ENCODE measurements at places on chromosomes 7 and 10.

DNA sequence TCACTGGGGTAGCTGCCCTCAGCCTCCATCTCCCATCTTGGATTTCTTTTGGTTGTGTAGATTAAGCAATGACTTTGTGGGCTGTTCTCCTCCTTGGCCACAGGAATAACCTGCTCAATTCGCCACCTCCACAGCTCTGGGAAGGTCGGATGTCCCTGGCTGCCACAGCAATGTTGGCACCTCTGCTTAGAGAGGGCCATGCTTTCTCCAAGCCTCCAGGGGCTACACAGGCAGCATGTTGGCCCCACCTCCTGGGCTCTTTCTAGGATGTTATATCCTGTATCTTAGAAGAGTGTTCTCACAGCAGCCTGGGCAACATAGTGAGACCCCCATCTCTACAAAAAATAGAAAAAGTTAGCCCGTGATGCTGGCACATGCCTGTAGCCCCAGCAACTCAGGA is 35.4 kb upstream of the FXYD4 start:
- no peak for DNase-seq

GRCh38 chr7:77467408-77467807 is 51.3 kb upstream of the GSAP start:
- DNase-seq = no peak

GRCh38 chr7:75599244-75599781 is 107.2 kb downstream of the SPDYE5 start:
- DNase-seq = no peak

DNA sequence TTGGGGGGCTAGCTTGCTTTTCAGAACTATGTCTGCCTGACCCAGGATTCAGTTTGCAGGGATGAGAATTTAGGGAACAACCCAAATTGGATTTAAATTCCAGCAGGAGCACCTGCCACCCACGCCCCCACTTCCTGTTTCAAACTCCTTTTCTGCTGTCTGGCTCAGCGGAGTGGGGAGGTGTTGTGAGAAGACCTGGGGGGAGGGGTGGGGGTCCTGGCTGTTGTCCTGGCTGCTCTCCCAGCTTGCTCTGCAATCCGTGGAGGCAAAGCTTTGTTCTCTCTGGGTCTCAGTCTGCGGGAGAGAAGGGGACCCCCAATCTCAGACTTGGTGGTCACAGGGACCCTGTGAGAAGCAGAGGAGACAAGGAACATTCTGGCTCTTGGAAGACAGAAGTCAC is 799 bp downstream of the KCNK18 start:
- DNase-seq = no peak

- no peak for DNase-seq
These were observed 8.6 kb downstream of the CTBP2 start for GRCh38 chr10:125151553-125152449.
